ENCODE measurements at places on chromosomes 7 and 10. TPM values are rescaled to one million over a fixed set of nuclear protein-coding genes. Genes with fewer than 3 reads are reported as not detected.
A peak's percentile ranks its signal among the peaks of the same experiment; 100 is the strongest.

GRCh38 chr10:15369256-15370211, 1.6 kb downstream of the FAM171A1 start:
- DNase-seq = no peak

GRCh38 chr10:102633287-102633686, 11.0 kb upstream of the TRIM8 start:
- peak; percentile 74 for DNase-seq

DNA sequence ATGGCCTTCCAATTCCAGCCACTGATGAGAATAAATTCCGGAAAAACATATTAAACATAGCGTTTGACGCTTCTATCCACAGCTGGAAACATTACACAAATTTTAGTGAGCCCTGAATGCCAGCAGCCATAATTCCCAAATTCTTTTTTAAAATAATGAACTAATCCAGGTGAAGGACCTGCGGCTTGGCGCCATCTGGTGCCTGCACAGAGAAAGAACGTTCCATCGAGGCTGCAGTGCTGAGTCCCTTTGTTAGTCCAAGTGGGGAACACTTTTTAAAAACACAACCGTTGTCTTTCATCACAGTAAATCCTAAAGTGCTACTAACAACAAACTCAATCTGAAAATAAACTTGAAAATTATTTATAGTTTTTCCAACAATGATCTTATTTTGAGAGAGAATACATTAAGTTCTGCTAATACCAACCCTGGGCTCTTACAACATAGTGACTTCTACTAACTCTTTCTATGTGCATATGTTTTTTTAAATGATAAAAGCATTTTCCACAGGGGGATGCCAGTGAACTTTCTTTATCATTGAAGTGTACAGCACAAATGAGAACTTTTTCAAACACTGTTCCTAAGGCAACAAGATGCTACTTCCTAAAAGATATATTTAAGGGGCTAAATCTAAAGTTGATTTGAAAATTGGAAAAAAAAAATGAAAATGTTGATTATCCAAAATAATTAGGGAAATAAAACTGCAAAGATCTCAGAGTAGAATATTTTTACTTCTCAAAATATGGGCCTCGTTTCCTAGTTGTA, 166.9 kb upstream of the RNF32 start:
- DNase-seq = peak; percentile 22

HOXA9 gene
- total RNA-seq = 1.1 TPM

ACSL5 gene
- 63.7 TPM for total RNA-seq

DNA sequence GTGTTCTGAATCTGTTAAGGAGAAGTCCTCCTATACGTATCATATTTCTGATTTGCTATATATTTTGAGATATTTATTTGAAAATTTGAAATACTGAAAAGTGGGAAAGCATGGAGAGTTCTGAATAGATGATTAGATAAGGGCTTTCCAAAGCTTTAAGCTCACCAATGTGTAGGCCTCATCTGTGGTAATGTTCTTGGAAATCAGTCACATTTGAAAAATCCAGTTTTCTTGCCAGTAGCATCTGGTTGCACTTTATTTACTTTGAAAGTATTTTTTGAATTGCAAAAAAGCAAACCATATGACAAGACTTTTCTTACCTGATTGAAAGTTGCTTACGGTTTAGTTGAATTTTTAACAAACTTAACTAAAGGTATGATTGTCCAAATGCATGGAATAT, 21.7 kb downstream of the ADD3 start:
- no peak for DNase-seq

ABCC2 gene
- 3.6 TPM for total RNA-seq

ZNF727 gene
- not detected for total RNA-seq

GRCh38 chr10:84540022-84540616, 211.7 kb downstream of the CCSER2 start:
- no peak for DNase-seq

DNA sequence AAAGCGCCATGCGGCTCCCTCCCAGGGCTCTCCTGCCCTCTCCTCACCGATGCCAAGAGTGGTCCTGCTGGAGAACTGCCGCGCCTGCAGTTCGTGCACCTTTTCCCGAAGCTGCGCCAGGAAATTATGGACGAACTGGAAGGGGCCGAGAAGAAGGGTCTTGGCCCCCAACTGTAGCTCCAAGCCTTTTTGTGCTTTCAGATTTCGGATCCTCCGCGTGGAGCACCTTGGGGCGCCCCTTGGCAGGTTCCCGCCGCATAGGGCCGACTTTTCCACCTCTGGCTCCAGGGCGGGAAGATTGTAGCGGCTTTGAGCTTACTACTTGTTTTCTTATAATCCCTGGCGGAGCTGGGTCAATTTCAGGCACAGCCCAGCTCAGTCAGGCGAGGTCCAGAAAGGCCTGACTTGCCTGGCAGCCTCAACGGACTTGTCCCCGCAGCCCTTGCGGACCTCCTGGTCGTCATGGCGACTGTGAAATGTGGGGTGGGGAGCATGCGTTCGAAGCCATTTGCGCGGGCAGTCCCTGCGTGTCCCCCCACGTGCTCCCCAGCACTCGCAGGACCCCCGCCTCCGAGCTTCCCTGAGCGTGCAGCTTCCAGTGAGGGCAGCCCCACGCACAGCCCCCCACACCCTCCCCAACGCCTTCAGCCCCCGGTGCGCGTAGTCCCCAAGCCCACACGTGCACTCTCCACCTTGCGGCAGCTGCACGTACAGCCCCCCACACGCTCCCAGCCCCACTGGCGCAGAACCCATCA, 129.9 kb downstream of the KBTBD2 start:
- no peak for DNase-seq

KLF14 gene
- not detected for total RNA-seq

MOGAT3 gene
- total RNA-seq = not detected

ABCB4 gene
- not detected for total RNA-seq

Measured in CD4-positive, CD25-positive, alpha-beta regulatory T cell (primary cell).